ENCODE measurements at places on chromosomes 11 and 22. TPM values are rescaled to one million over a fixed set of nuclear protein-coding genes. Genes with fewer than 3 reads are reported as not detected.

- H3K4me1 ChIP-seq, result no peaks in the 10 kb centered on the region
- no peaks in the 10 kb centered on the region for H3K36me3 ChIP-seq
- peak overlapping the region; percentile 32 for H3K27ac ChIP-seq
- DNase-seq, result peak; percentile 79
Measured at GRCh38 chr11:57349491-57350274, 11.5 kb downstream of the P2RX3 start.

- peak; percentile 18 for DNase-seq
- H3K4me1 ChIP-seq, result peaks cover 15% of the 10 kb centered on the region
- no peak overlapping the region for H3K4me3 ChIP-seq
- H3K27ac ChIP-seq, result no peak overlapping the region
- H3K36me3 ChIP-seq, result no peaks in the 10 kb centered on the region
- no peaks in the 10 kb centered on the region for H3K27me3 ChIP-seq
Measured at GRCh38 chr22:24498824-24499223, 3.7 kb downstream of the UPB1 start.

- no peak overlapping the region for H3K4me3 ChIP-seq
- peaks cover 2% of the 10 kb centered on the region for H3K4me1 ChIP-seq
- peak overlapping the region; percentile 92 for H3K27ac ChIP-seq
- no peaks in the 10 kb centered on the region for H3K27me3 ChIP-seq
- DNase-seq, result no peak
Measured at GRCh38 chr11:68939583-68940555, 36.2 kb downstream of the IGHMBP2 start.

TRPM5 gene
- total RNA-seq, result not detected

GAB4 gene
- total RNA-seq, result not detected

- no peak overlapping the region for H3K4me3 ChIP-seq
- H3K27me3 ChIP-seq, result no peaks in the 10 kb centered on the region
- no peaks in the 10 kb centered on the region for H3K36me3 ChIP-seq
- no peak overlapping the region for H3K27ac ChIP-seq
Measured at GRCh38 chr11:103581760-103582159, 454.7 kb upstream of the DDI1 start.

DNA sequence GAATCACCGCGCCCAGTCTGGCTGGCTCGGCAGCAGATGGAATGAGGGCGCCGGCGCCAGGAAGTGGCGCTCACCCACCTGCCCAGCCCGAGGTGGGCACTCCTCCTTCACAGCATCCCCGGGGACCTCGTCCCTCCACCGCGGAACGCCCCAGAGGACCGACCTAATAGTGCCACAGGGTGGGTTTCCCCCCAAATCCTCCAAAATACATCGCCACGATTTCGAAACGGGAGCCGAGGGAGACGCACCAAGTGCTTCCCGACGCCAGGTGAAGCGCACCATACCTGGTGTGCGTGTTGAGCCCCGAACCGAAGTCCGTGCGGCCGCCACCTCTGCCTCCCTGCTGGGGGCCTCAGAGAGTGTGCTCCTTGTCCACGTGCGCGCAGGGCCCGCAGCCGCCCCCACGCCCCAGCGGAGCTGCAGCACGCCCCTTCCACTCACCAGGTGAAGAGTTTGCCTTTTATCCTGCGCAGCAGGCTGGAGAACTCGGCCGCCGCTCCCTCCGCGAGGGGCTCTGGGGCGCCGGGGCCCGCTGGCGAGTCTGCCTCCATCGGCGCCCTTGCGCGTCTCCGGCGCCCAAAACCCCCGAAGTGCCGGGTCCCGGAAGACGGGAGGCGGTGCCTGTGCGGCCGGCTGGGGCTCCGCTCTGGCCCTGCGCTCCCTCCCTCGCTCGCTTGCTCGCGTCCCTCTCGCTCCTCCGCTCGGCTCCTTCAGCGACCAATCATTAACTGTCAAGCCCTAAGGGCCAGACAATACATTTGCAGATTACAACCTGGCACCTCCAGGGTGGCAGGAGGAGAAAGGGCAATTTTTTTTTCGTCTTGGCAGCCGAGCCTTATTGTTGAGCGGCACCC lies at the start of gene SLC35F2:
Gene SLC35F2 (minus strand): TSS at position 571 of the 854 bp plus-strand sequence. CDS start 20 bp downstream, at position 551.
- DNase-seq, result peak; percentile 51
- no peaks in the 10 kb centered on the region for H3K36me3 ChIP-seq
- H3K4me3 ChIP-seq, result peak within 1 kb of the TSS; percentile 67

- H3K4me1 ChIP-seq, result no peaks in the 10 kb centered on the region
- H3K27ac ChIP-seq, result no peak overlapping the region
- H3K27me3 ChIP-seq, result no peaks in the 10 kb centered on the region
Measured at GRCh38 chr11:24833573-24833972, 336.7 kb downstream of the LUZP2 start.

DNA sequence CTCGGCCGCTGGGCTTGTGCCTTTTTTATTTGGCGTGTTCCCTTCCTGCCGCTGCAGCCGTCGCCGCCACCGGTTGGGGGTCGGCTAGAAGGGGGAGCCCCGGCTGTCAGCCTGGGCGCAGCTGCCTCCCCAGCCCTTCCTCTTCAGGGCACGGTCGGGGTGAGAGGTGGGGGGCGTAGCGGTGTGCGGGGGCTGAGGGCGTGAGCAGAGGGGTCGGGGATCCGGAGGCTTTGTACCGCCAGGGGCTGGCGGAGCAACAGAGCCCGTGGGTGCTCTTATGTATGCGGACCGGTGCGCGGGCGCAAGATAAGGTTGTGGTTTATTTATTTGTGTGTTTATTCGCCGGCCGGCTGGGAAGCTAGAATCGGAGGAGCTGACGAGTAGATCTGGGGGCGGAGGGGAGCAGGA lies 477 bp downstream of the ZBTB16 start:
- no peaks in the 10 kb centered on the region for H3K27me3 ChIP-seq
- DNase-seq, result peak; percentile 44
- H3K36me3 ChIP-seq, result peaks cover 18% of the 10 kb centered on the region
- H3K27ac ChIP-seq, result peak overlapping the region; percentile 85

OR52B4 gene
- total RNA-seq, result not detected

DNA sequence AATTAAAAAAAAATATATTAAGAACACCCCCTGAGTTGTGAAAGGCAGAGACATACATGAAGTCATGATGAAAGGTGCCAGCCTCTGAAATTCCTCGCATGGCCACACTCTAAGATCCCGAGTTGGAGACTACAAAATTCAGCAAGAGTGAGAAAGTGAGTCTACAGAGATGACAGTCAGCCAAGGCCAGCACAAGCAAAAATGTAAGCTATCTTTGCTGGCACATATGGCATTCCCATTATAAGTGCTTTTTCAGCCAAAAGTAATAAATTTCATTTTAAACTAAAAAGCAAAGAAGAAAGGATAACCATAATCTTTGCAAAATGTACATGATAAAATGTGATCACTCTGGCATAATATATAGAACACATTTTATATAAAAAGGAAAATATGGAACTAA lies 40.6 kb downstream of the FANCF start:
- H3K27ac ChIP-seq, result no peak overlapping the region
- no peaks in the 10 kb centered on the region for H3K36me3 ChIP-seq
- no peak overlapping the region for H3K4me3 ChIP-seq
- no peak for DNase-seq
- no peaks in the 10 kb centered on the region for H3K4me1 ChIP-seq
- H3K27me3 ChIP-seq, result no peaks in the 10 kb centered on the region

MRPL17 gene
- total RNA-seq, result 57.0 TPM

CNTN5 gene
- total RNA-seq, result not detected

- no peaks in the 10 kb centered on the region for H3K36me3 ChIP-seq
- DNase-seq, result no peak
- H3K4me3 ChIP-seq, result no peak overlapping the region
- H3K27ac ChIP-seq, result no peak overlapping the region
- H3K4me1 ChIP-seq, result no peaks in the 10 kb centered on the region
Measured at GRCh38 chr22:47300698-47301405, 538.4 kb downstream of the TBC1D22A start.

- H3K36me3 ChIP-seq, result no peaks in the 10 kb centered on the region
- DNase-seq, result no peak
- H3K4me1 ChIP-seq, result no peaks in the 10 kb centered on the region
- H3K27ac ChIP-seq, result no peak overlapping the region
- H3K4me3 ChIP-seq, result no peak overlapping the region
Measured at GRCh38 chr22:48092866-48093265, 1330.4 kb downstream of the TBC1D22A start.

KCTD14 gene
- total RNA-seq, result not detected

DNA sequence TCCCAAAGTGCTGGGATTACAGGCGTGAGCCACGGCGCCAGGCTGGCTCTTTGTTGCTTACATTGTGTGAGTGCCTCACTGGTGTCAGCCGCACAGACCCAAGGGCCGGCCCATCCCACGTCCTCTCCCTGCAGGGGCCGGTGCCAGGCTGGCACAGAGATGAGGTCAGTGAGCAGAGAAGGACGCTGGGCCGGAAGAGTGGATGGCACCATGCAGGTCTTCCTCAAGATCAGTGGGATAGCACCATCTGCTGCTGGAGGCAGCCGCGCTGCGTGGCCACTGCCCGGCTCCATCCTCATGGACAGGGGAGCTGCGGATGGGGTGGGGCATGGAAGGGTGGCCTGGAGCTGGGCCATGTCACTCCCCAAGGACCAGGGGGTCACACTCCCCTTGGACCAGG lies 22.0 kb upstream of the FGF4 start:
- no peaks in the 10 kb centered on the region for H3K4me1 ChIP-seq
- no peak overlapping the region for H3K4me3 ChIP-seq
- no peak overlapping the region for H3K27ac ChIP-seq
- no peaks in the 10 kb centered on the region for H3K27me3 ChIP-seq
- DNase-seq, result no peak

GRCh38 chr11:116849486-116849885 lies 12.1 kb upstream of the APOA1 start:
- H3K27me3 ChIP-seq, result no peaks in the 10 kb centered on the region
- no peak overlapping the region for H3K27ac ChIP-seq
- H3K4me1 ChIP-seq, result peaks cover 45% of the 10 kb centered on the region
- H3K36me3 ChIP-seq, result peaks cover 55% of the 10 kb centered on the region
- no peak overlapping the region for H3K4me3 ChIP-seq

- H3K4me1 ChIP-seq, result no peaks in the 10 kb centered on the region
- no peaks in the 10 kb centered on the region for H3K27me3 ChIP-seq
- no peak overlapping the region for H3K27ac ChIP-seq
- H3K36me3 ChIP-seq, result no peaks in the 10 kb centered on the region
Measured at GRCh38 chr11:106161775-106162634, 84.5 kb downstream of the AASDHPPT start.

DNA sequence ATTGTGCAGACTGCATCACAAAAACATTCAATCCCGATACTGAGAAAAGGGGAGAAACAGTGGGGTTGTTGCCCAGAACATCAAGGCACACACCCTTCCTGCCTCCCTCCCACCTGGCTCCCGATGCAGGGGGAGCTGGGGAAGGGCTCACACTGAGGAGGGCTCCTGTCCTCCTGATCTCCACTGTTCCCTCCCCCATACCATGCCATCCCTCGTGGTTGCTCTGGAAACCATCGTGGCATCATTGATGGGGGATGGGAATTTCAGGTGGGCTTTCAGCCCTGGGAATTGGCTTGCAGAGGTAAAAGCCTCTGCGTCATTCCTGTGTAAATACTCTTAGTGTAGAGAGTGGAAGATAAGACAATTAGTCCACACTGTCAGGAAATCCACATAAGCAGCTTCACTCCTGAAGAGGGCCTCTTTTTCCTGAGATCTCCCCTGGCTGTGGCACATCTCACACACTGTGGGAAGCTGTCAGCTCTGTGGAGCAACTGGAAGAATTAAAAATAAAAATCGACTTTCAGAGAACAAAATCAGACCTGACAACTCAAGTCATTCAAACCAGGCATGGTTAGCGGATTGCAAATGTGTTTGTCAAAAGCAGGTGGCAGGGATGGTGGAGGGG lies 176.0 kb downstream of the CHST1 start:
- H3K27me3 ChIP-seq, result no peaks in the 10 kb centered on the region
- DNase-seq, result no peak
- H3K36me3 ChIP-seq, result no peaks in the 10 kb centered on the region
- no peak overlapping the region for H3K4me3 ChIP-seq
- H3K27ac ChIP-seq, result no peak overlapping the region

CD3E gene
- 0.37 TPM for total RNA-seq

C11orf87 gene
- total RNA-seq, result not detected

GRCh38 chr11:35162745-35163144 lies 23.8 kb downstream of the CD44 start:
- no peak overlapping the region for H3K27ac ChIP-seq
- peaks cover 62% of the 10 kb centered on the region for H3K4me1 ChIP-seq
- no peak overlapping the region for H3K4me3 ChIP-seq
- no peak for DNase-seq
- no peaks in the 10 kb centered on the region for H3K36me3 ChIP-seq

- DNase-seq, result no peak
- H3K27me3 ChIP-seq, result no peaks in the 10 kb centered on the region
- H3K36me3 ChIP-seq, result no peaks in the 10 kb centered on the region
- H3K4me1 ChIP-seq, result peaks cover 12% of the 10 kb centered on the region
Measured at GRCh38 chr11:36061471-36061870, 117.6 kb downstream of the LDLRAD3 start.

DNA sequence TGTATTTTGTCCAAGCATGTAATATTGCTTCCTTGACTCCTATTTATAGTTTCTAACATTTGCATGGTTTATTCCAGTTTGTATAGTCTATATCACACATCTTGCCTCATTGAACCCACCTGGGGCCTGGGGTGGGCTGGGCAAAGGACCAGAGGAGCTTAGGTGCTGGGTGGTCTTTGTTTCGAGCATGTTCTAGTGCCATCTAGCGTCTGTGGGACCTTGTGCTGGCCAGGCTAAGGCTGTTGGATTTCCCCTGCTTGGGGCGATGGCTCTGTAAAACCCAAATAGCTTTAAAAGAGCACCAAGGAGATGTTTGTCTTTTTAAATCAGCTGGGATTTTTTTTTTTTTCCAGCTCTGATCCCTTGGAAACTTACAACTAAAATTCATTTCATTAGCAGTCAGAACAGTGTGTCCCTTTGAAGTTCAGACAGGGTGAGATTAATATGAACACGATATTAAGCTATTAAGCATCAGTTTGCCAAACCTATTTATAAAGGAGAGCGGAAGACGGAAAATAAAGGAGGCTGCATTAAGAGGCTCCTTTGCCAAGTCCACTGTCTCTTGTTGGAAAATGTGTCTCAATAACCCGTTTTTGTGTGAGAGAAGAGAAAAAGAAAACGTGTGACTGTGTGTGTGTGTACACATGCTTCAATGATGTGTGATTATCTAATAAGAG lies 157.4 kb downstream of the COMMD9 start:
- no peaks in the 10 kb centered on the region for H3K36me3 ChIP-seq
- peak; percentile 48 for DNase-seq
- no peak overlapping the region for H3K4me3 ChIP-seq

GRCh38 chr11:48169717-48170116 lies 46.9 kb upstream of the OR4B1 start:
- no peak overlapping the region for H3K4me3 ChIP-seq
- peaks cover 54% of the 10 kb centered on the region for H3K4me1 ChIP-seq
- peak overlapping the region; percentile 82 for H3K27ac ChIP-seq
- no peaks in the 10 kb centered on the region for H3K27me3 ChIP-seq
- peak; percentile 83 for DNase-seq
- H3K36me3 ChIP-seq, result peaks cover 3% of the 10 kb centered on the region

- peak overlapping the region; percentile 13 for H3K4me3 ChIP-seq
- peaks cover 99% of the 10 kb centered on the region for H3K36me3 ChIP-seq
- no peak for DNase-seq
- H3K4me1 ChIP-seq, result no peaks in the 10 kb centered on the region
- H3K27ac ChIP-seq, result no peak overlapping the region
Measured at GRCh38 chr11:83170865-83171264, 13.9 kb downstream of the PCF11 start.

GRCh38 chr11:255176-255575 lies 18.4 kb downstream of the PSMD13 start:
- H3K4me1 ChIP-seq, result no peaks in the 10 kb centered on the region
- no peak for DNase-seq
- no peaks in the 10 kb centered on the region for H3K27me3 ChIP-seq
- no peak overlapping the region for H3K27ac ChIP-seq
